DMS79 (cell line): ENCODE measurements at places on chromosomes 3 and 15.

GRCh38 chr3:196284396-196284795 lies 3.1 kb downstream of the PCYT1A start:
- no peak for DNase-seq

DNA sequence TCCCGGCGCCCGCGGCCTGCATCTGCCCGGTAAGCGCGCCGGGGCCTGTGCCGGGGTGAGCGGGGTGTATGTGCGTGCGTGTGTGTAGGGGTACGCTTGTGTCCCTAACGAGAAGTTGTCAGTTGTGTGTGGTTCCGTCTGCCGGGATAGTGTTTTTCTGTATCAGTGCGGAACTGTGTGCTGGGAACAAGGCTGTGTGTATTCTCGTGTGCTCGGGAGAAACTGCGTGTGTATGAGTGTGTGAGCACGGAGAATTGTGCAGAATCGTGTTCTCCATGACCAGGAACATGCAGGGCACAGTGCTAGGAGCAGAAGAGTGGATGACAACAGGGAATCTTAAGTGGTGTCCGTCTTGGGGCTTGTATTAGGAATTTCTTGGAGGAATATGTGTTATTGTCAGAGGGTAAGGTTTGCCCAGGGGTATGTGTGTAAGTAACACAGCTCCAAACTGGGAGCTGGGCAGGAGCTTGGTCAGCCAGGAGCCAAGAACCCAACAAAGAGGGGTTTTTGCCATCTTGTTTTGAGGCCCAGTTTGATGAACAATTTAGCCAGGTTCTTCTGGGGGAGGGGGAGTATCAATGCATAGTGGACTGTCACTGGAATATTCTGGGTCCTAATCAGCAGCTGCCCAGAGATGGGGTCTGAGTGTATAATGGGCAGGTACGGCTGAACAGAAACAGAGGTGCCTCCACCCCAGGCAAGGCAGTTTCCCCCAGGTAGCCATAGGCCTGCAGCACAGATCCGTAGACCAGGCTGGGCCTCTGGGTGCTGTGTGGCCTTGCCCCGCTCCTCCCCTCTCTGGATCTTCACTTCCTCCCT lies 2.1 kb downstream of the ISL2 start:
- DNase-seq: no peak

- DNase-seq: no peak
Measured at GRCh38 chr3:58577269-58577821, at the start of gene FAM107A. FAM107A (minus strand) TSS chr3:58577391; CDS start chr3:58569860, 7,531 bp downstream.

- DNase-seq: no peak
Measured at GRCh38 chr15:63050731-63051155, 8.2 kb downstream of the TPM1 start.
